ENCODE measurements at places on chromosomes 2 and 18.

DNA sequence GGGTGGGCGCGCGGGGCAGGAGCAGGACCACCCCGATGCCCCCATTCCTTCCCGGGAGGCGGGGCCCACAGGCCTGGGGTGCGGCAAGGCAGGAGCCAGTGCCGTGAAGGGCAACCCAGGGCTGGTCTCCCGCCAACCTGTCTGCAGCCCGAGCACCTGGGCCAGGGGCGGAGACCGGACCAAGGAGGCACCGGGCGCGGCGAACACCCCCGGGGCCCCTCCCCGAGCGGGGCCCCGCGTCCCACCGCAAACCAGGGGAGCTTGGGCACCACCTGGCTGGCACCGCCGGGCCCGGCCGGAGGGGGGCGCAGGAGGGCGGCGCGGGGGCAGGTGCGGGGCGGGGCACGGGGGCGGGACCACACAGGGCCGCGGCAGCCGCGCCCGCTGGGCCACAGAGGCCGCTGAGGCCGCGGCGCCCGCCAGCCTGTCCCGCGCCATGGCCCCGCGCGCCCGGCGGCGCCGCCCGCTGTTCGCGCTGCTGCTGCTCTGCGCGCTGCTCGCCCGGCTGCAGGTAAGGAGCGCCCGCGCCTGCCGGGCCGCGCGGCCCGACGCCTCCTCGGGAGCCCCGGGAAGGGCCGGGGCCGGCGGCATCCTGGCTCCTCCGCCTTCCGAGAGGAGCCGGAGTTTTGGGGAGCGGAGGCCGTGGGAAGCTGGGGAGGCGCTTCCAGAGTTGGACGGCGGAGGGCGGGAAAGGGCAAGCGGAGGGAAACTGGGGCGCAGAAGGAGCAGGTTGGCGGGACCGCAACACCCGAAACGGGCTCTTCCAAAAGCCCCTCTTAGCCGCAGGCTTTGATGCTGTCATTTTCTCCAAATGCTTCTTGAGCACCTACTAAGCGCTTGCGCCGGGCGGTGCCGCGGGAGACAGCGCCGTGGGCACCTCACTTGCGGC is at the start of gene TNFRSF11A:
TSS of gene TNFRSF11A (plus strand) at position 394 of the 889 bp plus-strand sequence. CDS start at position 437, 43 bp downstream.
- DNase-seq = peak; percentile 50

- peak; percentile 50 for DNase-seq
Measured at GRCh38 chr2:230714136-230714480, 1.5 kb downstream of the CAB39 start.

DNA sequence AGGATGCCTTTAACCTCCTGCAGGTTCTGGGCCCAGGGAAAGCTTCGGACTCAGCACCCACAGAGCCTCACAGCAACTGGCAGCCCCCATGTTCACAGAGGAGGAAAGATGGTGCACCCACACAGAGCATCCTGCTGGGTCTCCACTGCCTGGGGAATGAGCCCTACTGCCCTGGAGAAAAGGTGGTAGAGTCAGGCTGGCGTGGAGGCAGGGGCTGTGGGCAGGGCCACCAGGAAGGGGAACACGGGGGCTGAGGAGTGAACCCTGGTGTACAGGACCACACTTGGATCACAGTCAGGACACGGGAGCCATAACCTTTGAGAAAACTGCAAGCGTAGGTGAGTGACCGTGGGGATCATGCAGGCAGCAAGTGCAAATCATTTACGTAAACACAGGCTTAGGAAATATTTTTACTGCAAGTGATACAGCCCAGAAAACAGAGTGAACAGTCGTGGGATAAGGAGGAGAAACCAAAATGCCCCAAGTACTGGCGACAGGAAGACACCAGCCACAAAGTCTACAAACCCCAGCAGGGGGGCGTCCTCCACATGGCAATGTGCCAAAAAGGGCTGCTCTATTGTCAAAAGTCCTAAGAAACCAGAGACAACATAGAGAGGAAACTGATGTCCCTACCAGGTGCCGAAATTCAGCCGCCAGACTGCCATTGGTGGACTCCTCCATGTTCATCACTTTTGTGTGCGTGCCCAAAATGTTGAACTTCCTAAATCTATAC is 27.6 kb downstream of the STAT1 start:
- DNase-seq = no peak

GRCh38 chr2:237154884-237155851 is 69.5 kb downstream of the COPS8 start:
- DNase-seq = peak; percentile 78

DNA sequence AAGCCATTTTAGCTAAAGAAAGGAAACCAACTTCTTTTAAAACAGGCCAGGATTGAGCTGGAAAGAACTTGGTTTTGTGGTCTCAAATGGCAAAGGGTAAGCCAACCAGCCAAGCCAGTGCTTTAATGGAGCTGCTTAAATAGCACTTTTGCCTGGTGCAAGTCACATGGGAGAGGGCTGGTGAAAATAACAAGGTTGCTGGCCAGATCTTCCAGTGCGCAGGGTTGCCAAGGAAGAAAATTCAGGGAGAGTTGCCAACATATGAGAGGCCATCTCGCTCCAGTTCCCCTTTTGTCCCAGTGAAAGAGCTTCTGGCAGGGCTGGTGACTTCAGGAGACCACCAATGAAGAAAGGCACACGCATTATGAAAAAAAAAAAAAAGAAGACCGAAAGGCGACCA is 57.3 kb downstream of the IRS1 start:
- peak; percentile 72 for DNase-seq

All from muscle of leg (tissue), 16 donors.